Adipocyte (in vitro differentiated cells): ENCODE measurements at places on chromosomes 4 and X.
A peak's percentile ranks its signal among the peaks of the same experiment; 100 is the strongest.

DNA sequence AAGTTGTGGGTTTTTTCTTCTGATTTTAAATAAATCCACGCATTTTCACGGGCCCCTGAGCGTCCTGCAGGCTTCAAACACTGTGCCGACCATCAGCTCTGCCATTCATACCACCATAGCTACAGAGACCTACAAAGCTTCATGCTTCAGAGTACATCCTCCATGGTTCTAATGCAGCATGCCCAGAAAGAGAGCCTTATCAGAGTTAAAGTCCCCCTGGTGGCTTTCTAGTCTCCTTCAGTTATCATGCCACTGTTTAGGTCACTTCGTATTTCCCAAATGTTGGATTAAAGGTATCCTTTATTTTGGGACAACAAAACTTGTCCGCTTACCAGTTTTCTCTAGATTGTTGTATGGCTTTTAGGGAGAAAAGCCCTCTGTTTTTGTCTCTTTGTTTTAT is 66.7 kb upstream of the VCX2 start:
- no peak for DNase-seq

DNA sequence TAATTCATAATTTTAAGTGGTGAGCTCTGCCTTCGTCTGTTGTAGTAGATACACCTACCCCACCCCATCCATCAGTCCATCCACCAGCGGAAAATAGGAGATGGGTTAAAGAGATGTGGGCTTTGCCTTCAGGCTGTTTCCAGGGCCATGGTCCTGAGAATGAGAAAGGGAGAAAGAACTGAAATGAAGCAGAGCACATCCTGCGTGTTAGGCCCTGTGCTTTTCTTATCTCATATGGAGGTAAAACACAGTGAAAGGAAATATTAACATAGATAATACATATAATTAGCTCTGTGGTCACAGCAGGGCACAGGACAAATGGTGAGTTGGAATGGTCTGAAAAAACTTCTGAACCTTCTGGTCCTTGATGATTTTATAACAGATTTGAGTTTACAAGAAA is 393.5 kb downstream of the BMPR1B start:
- no peak for DNase-seq

DNA sequence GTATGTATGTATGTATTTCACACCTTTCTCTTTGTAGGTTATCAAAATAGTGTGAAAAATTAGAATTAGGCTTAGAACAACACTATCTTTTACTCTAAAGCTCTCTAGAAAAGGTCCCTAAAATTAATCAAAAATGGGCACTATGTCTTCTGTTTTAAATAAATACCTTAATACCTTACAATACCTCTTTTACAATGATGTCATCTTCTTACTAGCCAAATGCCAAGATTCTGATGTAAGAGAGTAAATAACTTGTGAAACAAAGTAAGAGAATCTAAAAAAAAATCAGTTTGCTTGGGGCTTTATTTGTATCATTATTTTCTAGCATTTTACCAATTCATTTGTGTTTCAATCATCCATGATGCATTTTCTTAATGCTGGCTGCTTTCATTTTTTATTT is 402.2 kb upstream of the MAGEB2 start:
- no peak for DNase-seq

GRCh38 chr4:110635163-110635865 is 12.4 kb upstream of the PITX2 start:
- DNase-seq: no peak

DNA sequence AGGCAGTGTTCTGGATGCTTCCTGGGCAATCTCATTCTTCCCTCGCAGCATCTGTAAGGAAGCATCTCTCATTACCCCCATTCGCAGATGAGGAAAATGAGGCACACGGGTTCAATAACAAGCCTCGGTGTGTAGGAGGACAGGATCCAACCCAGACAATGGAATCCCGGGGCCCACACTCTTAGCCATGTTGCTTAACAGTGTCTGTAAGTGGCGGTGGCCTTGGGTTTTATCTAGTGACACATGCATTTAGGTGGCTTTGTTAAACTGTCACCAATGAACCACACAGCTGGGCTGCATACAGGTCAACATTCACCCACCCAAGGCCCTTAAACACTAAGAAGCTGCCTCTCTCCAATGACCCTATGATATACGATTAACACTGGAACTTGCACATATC is 22.6 kb downstream of the RELL1 start:
- DNase-seq: no peak

- no peak for DNase-seq
Measured at GRCh38 chr4:3867403-3868100, 101.4 kb downstream of the ADRA2C start.

GRCh38 chrX:73076838-73077237 is 2.5 kb downstream of the PABPC1L2A start:
- DNase-seq: no peak

DNA sequence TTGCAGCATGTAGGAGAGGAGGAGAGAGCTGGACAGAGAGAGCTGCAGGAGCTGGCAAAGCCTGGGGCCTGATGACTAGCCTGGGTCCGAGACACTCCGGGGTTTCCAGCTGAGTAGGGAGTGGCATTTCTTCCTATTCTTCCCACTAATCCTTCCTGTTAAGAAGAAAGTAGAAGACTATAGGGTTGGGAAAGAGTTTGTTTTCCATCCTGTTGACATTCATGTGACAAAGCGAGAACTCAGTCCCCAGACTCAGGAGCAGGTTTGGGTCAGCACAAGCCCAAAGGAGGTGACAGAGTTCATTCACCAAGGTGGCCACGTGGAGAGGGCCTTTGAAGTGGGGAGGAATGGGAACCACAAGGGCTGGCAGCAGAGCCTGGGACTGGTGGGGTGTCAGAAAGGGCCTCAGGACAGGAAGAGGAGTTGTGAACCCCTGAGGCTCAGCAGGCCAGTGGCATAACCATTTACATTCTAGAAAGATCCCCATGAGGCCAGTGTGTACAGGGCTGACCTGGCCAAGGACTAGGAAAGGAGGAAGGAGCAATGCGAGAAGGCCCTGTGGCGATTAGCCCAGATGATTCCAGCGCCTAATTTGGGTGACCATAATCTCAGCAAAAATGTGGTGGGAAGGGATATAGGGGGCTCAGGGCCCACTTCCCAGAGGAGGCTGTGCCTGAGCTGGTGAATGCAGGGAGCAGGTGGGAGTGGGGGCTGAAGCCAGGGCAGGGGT is 3.3 kb upstream of the HAUS3 start:
- DNase-seq: no peak

- no peak for DNase-seq
Measured at GRCh38 chr4:15148199-15148598, 145.9 kb downstream of the CPEB2 start.

DNA sequence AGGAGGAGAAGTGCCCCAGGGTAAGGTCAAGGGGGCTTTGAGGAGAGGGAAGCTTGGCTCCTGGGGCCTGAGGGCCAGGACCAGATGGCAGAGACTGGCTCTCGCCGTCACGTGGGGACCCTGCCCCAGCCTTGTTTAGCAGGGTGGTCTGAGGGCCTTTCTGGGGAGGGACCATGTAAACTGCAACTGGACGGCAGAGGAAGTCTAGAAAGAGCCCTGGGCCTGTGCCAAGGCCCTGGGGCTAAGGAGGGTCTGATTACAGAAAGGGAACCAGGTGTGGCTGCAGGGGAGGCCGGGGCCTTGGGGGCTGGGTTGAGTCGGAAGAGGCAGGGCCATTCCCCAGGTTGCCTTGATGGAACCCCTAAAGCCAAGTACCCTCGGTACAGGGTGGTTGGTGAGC is 1.8 kb upstream of the HGFAC start:
- DNase-seq: peak; percentile 19

- no peak for DNase-seq
Measured at GRCh38 chrX:56800801-56801200, 71.8 kb downstream of the NBDY start.
